ENCODE measurements at places on chromosomes 7 and 10. TPM values are rescaled to one million over a fixed set of nuclear protein-coding genes. Genes with fewer than 3 reads are reported as not detected.

DNA sequence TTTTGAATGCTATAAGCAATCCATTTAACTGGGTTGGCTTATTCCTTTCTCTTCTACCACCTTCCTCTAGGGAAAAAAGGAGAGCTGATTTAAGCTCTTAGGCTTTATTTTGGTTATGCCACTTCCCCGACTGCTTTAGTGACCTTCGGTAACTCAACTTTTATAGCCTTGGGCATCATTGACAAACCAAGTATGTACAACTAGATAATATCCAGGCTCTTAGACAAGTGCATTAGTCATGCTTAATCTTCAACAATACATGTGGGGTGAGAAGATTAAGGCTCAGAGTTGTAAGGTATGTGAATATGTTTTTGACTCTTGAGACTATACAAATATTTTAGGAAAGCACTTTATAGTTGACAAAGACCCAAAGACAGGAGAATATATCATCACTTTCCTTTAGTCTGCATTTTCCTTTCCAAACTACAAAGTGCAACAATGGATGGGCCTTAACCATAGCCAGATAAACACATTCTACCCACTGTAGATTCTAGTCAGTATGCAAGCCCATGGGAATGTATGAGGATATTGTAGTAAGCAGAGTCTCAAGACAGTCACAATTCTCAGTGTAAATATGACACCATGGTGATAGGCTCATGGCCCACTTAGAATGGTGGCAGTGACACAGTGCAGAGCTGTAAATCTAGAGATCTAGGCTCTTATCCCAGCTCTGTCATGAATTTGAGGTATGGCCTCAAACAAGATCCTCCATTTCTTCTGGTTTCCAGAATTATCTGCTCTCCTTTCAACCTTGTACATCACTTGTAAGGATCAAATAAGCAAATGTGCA, 1117.3 kb downstream of the SORCS3 start:
- no peaks in the 10 kb centered on the region for H3K4me1 ChIP-seq
- H3K4me3 ChIP-seq: no peak overlapping the region
- no peaks in the 10 kb centered on the region for H3K36me3 ChIP-seq
- no peaks in the 10 kb centered on the region for H3K27me3 ChIP-seq
- no peak overlapping the region for H3K27ac ChIP-seq

DNA sequence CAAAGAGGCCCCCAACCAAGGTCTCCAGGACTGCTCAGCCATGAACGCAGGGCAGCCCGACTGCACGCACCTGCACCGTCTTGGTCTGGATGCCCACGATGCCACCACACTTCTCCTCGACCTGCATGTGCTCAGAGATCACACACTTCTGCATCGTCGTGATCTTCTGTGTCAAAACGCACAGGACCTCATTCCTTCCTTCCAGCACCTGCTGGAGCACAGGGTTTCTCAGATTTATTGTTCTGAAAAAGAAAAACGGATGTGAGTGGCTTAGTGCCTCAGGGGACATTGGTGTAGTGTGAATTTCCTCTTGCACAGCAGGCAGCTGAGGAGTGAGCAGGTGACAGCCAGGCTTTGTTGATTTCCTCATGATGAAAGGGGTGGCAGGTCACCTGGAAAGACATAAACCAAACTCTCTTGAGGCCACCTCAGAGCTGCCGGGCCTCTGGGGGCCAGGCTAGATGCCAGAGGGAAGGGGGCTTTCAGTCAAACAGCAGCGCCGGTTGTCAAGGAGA, 38.2 kb downstream of the GSDME start:
- no peak for DNase-seq
- no peak overlapping the region for H3K4me3 ChIP-seq
- no peak overlapping the region for H3K27ac ChIP-seq
- no peaks in the 10 kb centered on the region for H3K27me3 ChIP-seq

DNA sequence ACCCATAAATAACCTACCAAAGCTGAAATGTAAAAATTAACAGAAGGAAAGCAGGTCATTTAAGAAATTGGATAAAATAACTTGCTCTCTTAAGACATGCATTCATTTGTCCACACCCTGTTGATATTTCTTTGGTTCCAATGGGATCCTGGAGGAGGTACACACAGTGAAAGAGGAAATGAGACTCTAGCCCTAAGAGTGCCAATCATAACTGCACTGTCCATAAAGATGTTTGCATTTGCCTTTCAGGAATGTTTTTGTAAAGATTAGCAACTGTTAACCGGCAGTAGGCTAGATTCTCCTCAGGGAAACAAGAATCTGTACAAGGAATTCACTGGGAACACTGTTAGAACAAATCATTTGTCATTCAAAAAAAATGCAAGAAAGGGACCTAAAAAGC, 61.0 kb downstream of the MEOX2 start:
- no peak for DNase-seq
- no peak overlapping the region for H3K4me3 ChIP-seq
- H3K27ac ChIP-seq: no peak overlapping the region
- H3K36me3 ChIP-seq: peaks cover 3% of the 10 kb centered on the region

Gene EEPD1
- total RNA-seq: 9.9 TPM

- no peaks in the 10 kb centered on the region for H3K36me3 ChIP-seq
- H3K27me3 ChIP-seq: no peaks in the 10 kb centered on the region
- H3K27ac ChIP-seq: no peak overlapping the region
- H3K4me1 ChIP-seq: peaks cover 8% of the 10 kb centered on the region
- no peak for DNase-seq
These were observed 294.7 kb upstream of the AOAH start for GRCh38 chr7:37018954-37019353.

Gene NUPR2
- total RNA-seq: 0.98 TPM

DNA sequence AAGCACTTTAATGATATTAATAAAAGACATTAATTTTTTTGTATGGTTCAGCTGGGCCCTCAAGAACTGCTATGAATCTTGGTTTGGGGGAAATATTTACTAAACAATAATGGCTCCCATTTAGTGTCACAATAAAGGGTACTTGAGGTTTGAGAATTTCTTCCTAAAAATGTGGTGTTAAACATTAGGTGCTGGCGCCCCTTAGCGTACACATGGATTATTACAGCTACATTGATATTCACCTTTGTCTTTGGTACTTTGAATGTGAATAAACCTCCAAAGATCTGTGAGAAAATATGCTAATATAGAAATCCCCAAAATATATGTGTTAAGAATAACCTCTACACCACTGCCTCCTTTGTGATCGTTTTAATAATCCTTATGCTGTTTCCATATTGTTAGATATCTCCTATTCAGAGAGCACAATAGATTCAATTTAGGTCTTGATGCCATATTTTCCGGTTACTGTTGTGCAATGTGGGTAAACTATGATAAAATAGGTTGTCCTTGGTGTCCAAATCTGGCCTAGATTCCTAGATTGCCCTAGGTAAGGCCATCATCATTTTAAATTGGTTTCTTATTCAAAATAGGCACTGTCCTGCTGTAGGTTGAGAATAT, 161.8 kb upstream of the CACNA2D1 start:
- no peak overlapping the region for H3K27ac ChIP-seq
- DNase-seq: no peak
- no peaks in the 10 kb centered on the region for H3K36me3 ChIP-seq
- H3K4me3 ChIP-seq: no peak overlapping the region
- H3K4me1 ChIP-seq: no peaks in the 10 kb centered on the region

DNA sequence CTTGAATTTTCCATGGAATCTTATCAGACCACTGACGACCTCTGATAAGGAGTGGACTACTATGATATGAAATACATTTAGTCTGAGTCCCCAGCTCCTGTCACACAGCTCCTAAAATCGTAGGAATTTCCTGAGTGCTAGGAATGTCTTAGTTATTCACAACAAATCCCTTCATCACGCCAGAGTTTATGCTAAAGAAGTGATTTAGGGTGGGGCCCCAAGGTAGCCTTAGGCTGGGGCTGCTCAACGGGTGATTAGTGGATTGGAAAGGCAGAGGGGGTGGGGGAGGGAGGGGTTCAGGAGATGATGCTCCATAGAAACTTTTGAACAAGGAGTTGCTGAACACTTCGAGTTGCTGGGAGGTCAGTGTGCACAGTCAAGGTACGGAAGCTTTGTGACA, 7.0 kb upstream of the TET1 start:
- H3K4me3 ChIP-seq: no peak overlapping the region
- H3K27me3 ChIP-seq: no peaks in the 10 kb centered on the region
- no peaks in the 10 kb centered on the region for H3K36me3 ChIP-seq
- DNase-seq: no peak
- H3K27ac ChIP-seq: no peak overlapping the region

GRCh38 chr7:130649004-130649790, 19.4 kb downstream of the COPG2 start:
- no peaks in the 10 kb centered on the region for H3K27me3 ChIP-seq
- no peaks in the 10 kb centered on the region for H3K36me3 ChIP-seq
- H3K27ac ChIP-seq: no peak overlapping the region
- H3K4me3 ChIP-seq: no peak overlapping the region
- no peak for DNase-seq

Gene ADIRF
- 155 TPM for total RNA-seq

DNA sequence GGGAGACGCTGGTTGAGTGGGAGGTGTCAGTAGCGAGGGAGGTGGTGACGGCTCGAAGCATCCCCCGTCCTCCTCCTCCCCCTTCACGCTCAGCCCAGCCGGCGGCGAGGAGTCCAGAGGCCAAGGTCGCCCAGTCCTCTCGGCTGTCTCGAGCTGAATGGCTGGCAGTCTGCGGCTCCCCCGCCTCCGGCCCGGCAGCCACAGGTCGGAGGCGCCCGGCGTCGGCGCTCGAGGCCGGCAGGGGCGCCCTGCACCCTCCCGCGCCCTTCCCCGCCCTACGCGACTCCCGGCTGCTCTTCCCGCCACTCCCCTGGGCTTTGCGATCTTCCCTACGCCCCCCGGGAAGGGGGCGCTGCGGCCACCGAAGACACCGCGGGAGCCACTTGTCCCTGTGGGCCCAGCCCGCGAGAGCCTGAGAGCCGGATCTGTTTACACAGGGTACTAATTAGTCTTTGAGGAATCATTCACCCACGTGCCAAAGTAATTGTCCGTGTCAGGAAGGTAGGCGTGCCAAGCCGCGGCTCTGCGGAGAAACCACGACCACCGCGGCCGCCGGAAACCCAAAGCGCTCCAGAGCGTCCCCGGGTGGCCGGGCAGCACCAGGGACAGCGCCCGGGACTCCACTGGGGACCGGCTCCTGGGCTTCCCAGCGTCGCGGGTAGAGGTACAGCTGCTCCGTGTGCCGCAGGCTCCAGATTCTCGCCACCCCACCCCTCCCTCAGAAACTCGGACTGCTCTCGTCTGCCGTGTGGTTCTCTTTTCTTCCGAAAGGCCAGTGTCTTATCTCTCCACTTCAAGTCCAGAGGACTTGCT, at the start of gene NXPH1:
NXPH1 (plus strand) TSS at position 133 of the 813 bp plus-strand sequence.
- no peaks in the 10 kb centered on the region for H3K36me3 ChIP-seq
- peaks cover 79% of the 10 kb centered on the region for H3K27me3 ChIP-seq
- no peaks in the 10 kb centered on the region for H3K4me1 ChIP-seq
- peak; percentile 62 for DNase-seq
- no peak within 1 kb of the TSS for H3K27ac ChIP-seq

GRCh38 chr7:70647801-70648498, 484.0 kb upstream of the GALNT17 start:
- DNase-seq: no peak
- H3K4me1 ChIP-seq: no peaks in the 10 kb centered on the region

Data from upper lobe of right lung (tissue), 1 donor.